NCI-H460 (cell line): ENCODE measurements at places on chromosomes 16 and 17. TPM values are rescaled to one million over a fixed set of nuclear protein-coding genes. Genes with fewer than 3 reads are reported as not detected.

The AIPL1 gene
- not detected in 2 replicates for total RNA-seq

The KRT31 gene
- not detected in 2 replicates for total RNA-seq

The FOXN1 gene
- 0.17 TPM in 1 of 2 replicates, not detected in the other for total RNA-seq

The KCNH4 gene
- 0.05 TPM in 1 of 2 replicates, not detected in the other for total RNA-seq

The PIMREG gene
- 33.9 and 36.5 TPM in 2 replicates for total RNA-seq

The ADAMTS18 gene
- total RNA-seq: not detected in 2 replicates

The CDH8 gene
- not detected in 2 replicates for total RNA-seq

The ZNF205 gene
- total RNA-seq: 12.0 and 13.5 TPM in 2 replicates

The TLCD1 gene
- 27.9 and 32.4 TPM in 2 replicates for total RNA-seq

The PIK3R5 gene
- total RNA-seq: 0.35 TPM in 2 replicates

The LIMD2 gene
- total RNA-seq: 1.1 and 2.0 TPM in 2 replicates

The NACA2 gene
- total RNA-seq: not detected in 2 replicates

The PARD6A gene
- total RNA-seq: 3.4 and 6.5 TPM in 2 replicates

The PSMD3 gene
- 139 and 148 TPM in 2 replicates for total RNA-seq

The XAF1 gene
- 0.12 TPM in 1 of 2 replicates, not detected in the other for total RNA-seq

The CNTNAP4 gene
- total RNA-seq: 0.12 and 0.15 TPM in 2 replicates

The VAMP2 gene
- 6.0 and 8.0 TPM in 2 replicates for total RNA-seq

The SPNS2 gene
- total RNA-seq: 0.52 TPM in 1 of 2 replicates, not detected in the other

The KRT27 gene
- not detected in 2 replicates for total RNA-seq

The TBC1D3E gene
- not detected in 2 replicates for total RNA-seq

The MPP2 gene
- 0.29 and 0.74 TPM in 2 replicates for total RNA-seq

The ZSCAN10 gene
- total RNA-seq: 0.05 and 0.38 TPM in 2 replicates

The CX3CL1 gene
- not detected in 2 replicates for total RNA-seq

The KREMEN2 gene
- 1.5 and 2.7 TPM in 2 replicates for total RNA-seq

The TRIM65 gene
- 30.2 and 32.0 TPM in 2 replicates for total RNA-seq

The CA5A gene
- total RNA-seq: 0.10 TPM in 1 of 2 replicates, not detected in the other

The IGFALS gene
- not detected in 2 replicates for total RNA-seq

The ZFP3 gene
- not detected in 2 replicates for total RNA-seq

The TP53TG3B gene
- not detected in 2 replicates for total RNA-seq

The GJC1 gene
- 4.4 and 5.2 TPM in 2 replicates for total RNA-seq

The G6PC1 gene
- not detected in 2 replicates for total RNA-seq

The KCNAB3 gene
- 0.32 and 1.9 TPM in 2 replicates for total RNA-seq

The EFNB3 gene
- total RNA-seq: 0.14 and 0.35 TPM in 2 replicates

The VAT1L gene
- total RNA-seq: not detected in 2 replicates

The TBC1D3L gene
- total RNA-seq: 4.8 and 5.8 TPM in 2 replicates

The TP53TG3C gene
- total RNA-seq: not detected in 2 replicates

The CASKIN1 gene
- 0.50 and 1.5 TPM in 2 replicates for total RNA-seq

The CARD14 gene
- total RNA-seq: 0.46 and 0.62 TPM in 2 replicates

The EMC6 gene
- 53.1 and 61.6 TPM in 2 replicates for total RNA-seq

The CLEC3A gene
- total RNA-seq: not detected in 2 replicates

The RPRML gene
- total RNA-seq: not detected in 2 replicates

The ZNF830 gene
- 15.6 and 20.2 TPM in 2 replicates for total RNA-seq

The MYCBPAP gene
- 0.89 and 1.0 TPM in 2 replicates for total RNA-seq

The CCL15 gene
- not detected in 2 replicates for total RNA-seq

The CTRL gene
- total RNA-seq: 1.4 and 2.0 TPM in 2 replicates
